ENCODE measurements at places on chromosomes 11 and 22.

- H3K27ac ChIP-seq = no peak overlapping the region
- H3K27me3 ChIP-seq = peaks cover 65% of the 10 kb centered on the region
- DNase-seq = no peak
- H3K4me1 ChIP-seq = no peaks in the 10 kb centered on the region
- H3K36me3 ChIP-seq = no peaks in the 10 kb centered on the region
- no peak overlapping the region for H3K4me3 ChIP-seq
Measured at GRCh38 chr11:128687321-128687720, 6.6 kb upstream of the FLI1 start.

GRCh38 chr11:11502263-11502861, 119.4 kb downstream of the GALNT18 start:
- no peaks in the 10 kb centered on the region for H3K4me1 ChIP-seq
- H3K27ac ChIP-seq = no peak overlapping the region
- H3K36me3 ChIP-seq = no peaks in the 10 kb centered on the region
- DNase-seq = no peak

DNA sequence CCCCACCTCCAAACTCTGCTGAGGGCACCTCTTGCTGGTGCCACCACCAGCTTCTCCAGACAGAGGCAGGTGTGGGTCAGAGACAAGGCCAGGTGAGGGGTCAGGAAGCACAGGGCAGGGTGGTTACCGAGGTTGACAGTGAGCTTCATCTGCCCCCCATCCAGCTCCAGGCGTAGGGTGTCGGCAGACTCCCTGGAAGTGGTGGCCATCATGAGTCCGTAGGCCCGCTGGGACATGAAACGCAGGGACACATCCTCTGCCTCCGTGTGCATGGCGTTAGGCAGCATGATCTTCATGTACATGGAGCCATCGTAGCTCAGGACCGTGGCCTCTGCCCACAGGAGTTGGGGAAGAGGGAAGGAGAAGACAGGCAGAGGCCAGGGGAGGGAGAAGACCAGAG, 62.8 kb downstream of the NRXN2 start:
- H3K36me3 ChIP-seq = no peaks in the 10 kb centered on the region
- H3K4me3 ChIP-seq = no peak overlapping the region
- no peaks in the 10 kb centered on the region for H3K27me3 ChIP-seq
- no peak for DNase-seq

DNA sequence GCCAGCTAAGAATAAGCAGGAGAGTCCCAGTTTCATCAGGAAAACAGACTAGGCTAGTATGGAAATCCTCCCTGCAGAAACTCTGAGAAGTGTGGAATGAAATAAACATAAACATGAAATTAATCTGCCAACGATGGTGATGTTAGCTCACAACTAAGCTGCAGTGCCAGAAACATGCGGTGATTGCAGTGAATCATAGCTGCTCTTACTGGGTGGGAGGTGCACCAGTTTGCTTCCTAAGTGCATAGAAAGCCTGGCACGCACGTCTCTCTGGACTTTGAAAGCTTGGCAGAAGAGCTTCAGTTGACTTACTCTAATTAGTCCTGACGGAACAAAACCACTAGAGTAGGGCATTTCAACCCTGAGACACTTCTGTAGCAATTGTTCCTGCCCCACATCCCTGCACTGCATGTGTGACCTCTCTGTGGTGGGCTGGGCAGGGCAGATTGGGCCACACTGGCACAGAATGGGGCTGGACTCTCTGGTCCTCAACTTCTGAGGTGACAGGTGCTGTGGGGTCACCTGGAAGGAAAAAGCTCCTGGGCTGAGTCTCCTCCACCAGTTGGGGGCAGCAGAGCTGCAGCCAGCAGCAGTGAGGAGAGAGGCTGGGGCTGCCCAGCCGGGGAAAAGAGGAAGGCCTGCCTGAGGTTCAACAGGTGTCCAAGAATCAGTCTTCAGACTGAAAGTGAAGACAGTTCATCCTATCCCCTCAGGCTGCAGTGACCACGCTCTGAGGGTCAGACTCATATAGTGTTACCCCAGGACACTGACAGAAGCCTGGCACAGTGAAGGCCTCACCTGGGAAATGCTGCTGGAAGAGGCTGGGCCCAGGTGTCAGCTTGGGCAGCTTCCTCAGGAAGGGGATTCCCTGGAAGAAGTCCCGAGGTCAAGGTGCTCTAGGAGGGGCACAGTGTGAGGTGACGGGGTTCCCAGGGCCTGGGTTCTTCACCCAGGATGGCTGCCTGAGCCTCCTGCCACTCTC, 40.5 kb downstream of the GGTLC2 start:
- DNase-seq = no peak
- H3K4me3 ChIP-seq = no peak overlapping the region
- no peaks in the 10 kb centered on the region for H3K36me3 ChIP-seq
- no peaks in the 10 kb centered on the region for H3K4me1 ChIP-seq
- no peak overlapping the region for H3K27ac ChIP-seq

- H3K27ac ChIP-seq = no peak overlapping the region
- no peak overlapping the region for H3K4me3 ChIP-seq
- no peaks in the 10 kb centered on the region for H3K4me1 ChIP-seq
- DNase-seq = no peak
Measured at GRCh38 chr11:125167954-125168835, 3.6 kb downstream of the PKNOX2 start.

- H3K4me1 ChIP-seq = no peaks in the 10 kb centered on the region
- no peaks in the 10 kb centered on the region for H3K36me3 ChIP-seq
- no peak for DNase-seq
Measured at GRCh38 chr22:22316589-22316988, 72.0 kb downstream of the VPREB1 start.

DNA sequence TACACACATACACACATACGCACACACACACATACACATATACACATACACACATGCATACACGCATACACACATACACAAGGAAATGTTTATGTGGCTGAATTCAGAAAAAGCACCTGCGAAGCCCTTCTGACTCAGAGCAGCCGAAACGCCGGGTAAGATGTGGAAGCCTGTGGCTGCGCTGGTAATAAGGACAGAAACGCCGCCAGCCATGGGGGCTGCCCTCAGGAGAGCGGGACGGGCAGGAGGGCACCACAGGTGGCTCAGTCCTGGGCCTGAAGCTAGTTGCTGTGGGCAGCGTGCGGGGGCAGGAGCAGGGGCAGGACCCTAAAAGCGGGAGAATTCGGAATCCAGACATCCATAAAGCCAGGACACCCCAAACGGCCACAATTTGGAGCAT, 378.3 kb downstream of the BRD1 start:
- H3K36me3 ChIP-seq = no peaks in the 10 kb centered on the region
- DNase-seq = no peak
- H3K4me1 ChIP-seq = no peaks in the 10 kb centered on the region
- H3K4me3 ChIP-seq = no peak overlapping the region
- H3K27ac ChIP-seq = no peak overlapping the region

All from PC-9 (cell line).